Jurkat, Clone E6-1 (cell line): ENCODE measurements at places on chromosomes 2 and 18.

GRCh38 chr2:134119117-134119712 lies 134.7 kb upstream of the MGAT5 start:
- DNase-seq = peak; percentile 70

DNA sequence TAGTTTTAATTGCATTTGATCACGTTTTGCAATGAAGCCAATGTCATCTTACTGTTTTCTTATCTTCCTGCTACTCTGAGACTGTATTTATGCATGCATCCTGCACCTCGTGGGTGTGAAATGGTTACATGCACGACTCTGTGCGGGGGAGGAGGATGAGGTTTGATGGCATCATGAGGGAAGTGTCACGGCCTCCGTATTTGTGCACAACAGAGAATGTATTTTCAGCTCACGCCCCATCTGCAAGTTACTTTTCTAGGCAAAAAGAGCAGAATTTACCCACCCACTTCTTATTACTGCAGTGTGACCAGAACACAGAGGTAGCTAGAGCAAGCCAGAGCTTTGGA lies 145.1 kb downstream of the TDRD15 start:
- DNase-seq = no peak

DNA sequence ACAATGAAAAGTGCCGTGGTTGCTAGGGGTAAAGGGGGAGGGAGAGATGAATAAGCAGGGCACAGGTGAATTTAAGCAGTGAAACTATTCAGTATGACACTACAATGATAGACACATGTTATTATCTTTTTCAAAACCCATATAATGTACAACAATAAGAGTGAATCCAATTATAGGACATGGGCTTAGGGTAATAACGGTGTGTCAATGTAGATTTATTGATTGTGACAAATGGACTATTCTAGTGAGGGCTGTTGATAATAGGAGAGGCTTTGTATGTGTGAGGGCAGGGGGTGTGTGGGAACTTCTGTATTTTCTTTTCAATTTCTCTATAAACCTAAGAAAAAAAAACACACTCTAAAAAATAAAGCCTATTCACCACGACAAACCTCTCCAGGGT lies 223.8 kb downstream of the RIT2 start:
- no peak for DNase-seq

- no peak for DNase-seq
Measured at GRCh38 chr2:210432633-210433032, 43.9 kb downstream of the LANCL1 start.

GRCh38 chr2:145688156-145688555 lies 1168.2 kb upstream of the ZEB2 start:
- DNase-seq = no peak

GRCh38 chr2:121017396-121017795 lies 267.6 kb downstream of the TFCP2L1 start:
- DNase-seq = no peak

- no peak for DNase-seq
Measured at GRCh38 chr2:134078354-134078753, 175.5 kb upstream of the MGAT5 start.

GRCh38 chr18:77140439-77141109 lies 8.0 kb upstream of the MBP start:
- DNase-seq = no peak

DNA sequence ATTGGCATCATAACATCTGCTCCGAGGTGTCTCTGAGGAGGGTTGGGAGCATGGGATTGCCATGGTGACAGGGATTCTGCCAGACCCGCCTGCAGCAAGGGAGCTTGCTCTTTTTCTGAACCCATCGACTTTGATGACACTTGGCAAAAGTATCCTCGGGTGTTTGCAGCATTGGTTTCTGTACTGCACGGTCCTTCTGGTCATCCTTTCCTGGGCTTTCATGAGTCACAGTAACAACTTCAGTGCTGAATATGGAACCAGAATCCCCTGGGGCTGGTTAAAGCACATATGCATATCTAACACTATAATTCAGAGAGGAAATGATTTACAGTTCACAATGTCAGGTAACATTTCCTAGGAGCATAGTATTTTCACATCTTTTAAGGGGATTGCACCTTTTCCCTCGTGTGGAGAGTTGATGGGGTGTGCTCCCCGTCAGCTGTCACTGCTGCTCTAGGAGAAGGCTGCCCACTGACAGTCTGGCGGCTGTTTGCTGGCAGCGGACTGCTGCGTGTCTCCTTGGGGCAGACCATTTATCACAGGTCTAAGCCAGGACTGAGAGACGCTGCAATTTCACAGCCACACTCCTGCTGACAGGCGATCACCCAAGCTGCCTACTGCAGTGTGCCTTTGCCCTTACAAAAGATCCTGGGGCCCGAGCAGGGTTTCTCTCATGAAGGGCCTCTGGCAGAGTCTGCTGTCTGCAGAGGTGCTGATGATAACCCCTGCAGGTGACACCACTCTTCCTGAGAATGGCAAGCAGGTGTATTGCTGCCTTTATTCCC lies 425.3 kb downstream of the THSD7B start:
- DNase-seq = no peak

GRCh38 chr2:14560716-14561115 lies 71.8 kb upstream of the LRATD1 start:
- DNase-seq = no peak

DNA sequence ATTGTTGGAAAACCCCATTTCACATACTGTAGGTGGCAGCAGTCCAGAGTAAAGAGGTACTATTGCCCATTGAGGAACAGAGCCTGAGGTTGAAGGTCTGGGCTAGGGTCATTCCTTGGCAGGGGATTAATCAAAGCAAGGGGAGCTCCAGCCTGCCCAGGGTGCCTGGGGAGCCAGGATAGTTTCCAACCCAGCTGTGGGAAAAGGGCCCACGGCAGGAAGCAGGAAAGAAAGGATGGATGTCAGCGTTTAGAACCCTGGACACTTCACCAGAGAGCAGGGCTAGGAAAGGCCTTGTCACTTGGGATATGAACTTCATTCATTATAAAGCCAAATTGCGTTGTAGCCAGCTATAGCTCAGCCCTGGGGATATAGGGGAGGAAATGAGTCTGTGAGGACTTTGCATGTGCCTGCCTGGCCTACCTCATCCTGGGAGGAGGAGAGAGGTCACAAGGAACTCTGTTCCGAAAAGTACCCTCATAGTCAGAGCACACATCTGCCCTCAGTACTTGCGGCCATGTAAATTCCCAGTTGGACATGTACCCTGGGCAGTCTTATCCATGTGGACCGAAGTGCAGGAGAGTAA lies 140.2 kb upstream of the COPS8 start:
- DNase-seq = no peak

DNA sequence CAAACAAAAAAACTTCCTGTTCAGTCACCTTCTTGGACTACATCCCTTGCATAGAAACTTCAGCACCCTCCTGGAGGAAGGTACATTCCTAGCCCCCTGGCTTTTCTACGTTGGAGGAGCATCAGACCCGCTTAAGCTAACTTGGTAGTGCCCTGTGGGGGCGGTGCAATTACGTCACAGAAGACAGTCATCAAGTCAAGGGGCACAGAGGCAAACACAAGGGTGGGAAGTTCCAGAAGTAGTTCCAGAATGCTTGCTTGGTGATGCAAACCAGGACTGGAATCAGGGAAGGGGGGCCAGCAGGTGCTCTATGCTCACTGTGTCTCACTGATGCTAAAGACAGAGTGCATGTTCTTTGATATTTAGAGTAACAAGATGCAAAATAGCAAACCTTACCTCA lies 15.2 kb upstream of the AGFG1 start:
- no peak for DNase-seq
